ENCODE measurements at places on chromosomes 3 and 15. TPM values are rescaled to one million over a fixed set of nuclear protein-coding genes. Genes with fewer than 3 reads are reported as not detected.
A peak's percentile ranks its signal among the peaks of the same experiment; 100 is the strongest.

GRCh38 chr3:141411251-141411771 is 43.0 kb downstream of the ZBTB38 start:
- no peak for DNase-seq

- DNase-seq = no peak
Observed at GRCh38 chr3:122325769-122326168, 721 bp downstream of the CSTA start.

- no peak for DNase-seq
Observed at GRCh38 chr15:48981941-48982340, 18.2 kb upstream of the SHC4 start.

- DNase-seq = no peak
Observed at GRCh38 chr3:88041005-88041404, 17.8 kb downstream of the CGGBP1 start.

GRCh38 chr3:142282503-142282902 is 57.1 kb upstream of the GK5 start:
- no peak for DNase-seq

- DNase-seq = peak; percentile 74
Observed at GRCh38 chr15:68924866-68925560, 5.3 kb upstream of the SPESP1 start.

DNA sequence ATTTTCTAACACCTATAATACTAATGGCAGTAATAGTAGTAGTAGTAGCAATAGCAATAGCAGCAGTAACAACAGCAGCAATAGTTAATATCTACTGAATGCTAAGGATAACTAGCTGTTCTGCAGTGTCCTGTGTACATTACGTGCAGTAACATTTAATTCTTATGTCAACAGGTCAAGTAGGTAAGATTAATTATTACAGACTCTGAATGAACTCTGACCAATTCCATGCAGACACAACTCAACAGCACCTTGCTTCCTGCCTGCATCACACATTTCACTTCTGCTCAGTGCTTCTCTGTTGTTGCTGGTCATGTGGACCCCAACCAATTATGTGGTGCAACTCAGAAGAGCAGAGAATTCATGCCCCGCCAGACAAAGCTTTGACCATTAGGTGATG is 39.9 kb upstream of the ARHGEF26 start:
- DNase-seq = no peak

DNA sequence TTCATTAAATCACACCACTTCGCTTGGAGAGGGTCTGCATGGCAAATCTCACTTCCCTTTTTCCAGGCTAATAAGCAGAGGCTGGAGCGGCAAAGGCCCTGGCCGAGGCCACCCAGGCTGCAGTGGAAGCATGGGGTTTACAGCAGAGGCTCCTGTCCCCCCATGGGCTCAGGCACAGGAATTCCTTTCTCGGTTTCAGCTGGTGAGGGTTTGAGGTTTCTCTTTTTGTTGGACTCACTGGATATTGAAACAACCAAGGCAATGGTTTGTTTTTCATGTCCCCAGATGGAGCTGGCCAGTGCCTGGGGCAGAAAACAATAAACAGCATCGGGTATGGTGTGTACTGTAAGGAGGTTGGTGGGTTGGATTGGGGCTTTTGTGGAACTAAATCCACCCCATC is 175.6 kb upstream of the RASGRP1 start:
- DNase-seq = no peak

DNA sequence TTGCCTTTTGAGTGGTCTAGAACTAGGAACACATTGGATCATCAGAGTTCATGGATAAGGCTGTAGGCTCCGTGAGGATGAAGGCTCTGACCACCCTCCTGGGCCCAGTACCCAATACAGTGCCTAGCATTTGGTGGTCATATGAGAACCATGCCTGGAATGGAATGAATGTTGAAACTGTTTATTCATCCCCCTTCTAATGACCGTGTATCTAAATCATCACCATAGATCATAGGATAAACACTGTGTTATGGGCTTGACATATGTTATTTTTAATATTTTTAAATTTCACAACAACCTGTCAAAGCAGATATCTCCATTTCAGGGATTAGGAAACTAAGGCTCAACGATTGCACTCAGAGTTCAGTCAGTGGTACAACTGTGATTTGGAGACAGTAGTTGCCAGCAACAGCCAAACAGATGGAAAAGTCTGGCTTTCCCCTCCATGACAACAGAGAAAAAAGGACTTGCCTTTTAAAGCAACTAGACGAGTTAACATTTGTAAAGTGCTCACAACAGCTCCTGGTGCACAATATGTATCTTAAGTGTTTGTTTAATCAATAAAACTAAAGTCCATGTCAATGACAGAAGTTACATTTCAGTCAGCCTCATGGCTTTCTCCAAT is 89.6 kb downstream of the TMEM266 start:
- no peak for DNase-seq

GRCh38 chr15:82129761-82130160 is 83.9 kb upstream of the MEX3B start:
- DNase-seq = no peak

GRCh38 chr3:23964537-23965235 is 19.6 kb downstream of the NR1D2 start:
- no peak for DNase-seq

DNA sequence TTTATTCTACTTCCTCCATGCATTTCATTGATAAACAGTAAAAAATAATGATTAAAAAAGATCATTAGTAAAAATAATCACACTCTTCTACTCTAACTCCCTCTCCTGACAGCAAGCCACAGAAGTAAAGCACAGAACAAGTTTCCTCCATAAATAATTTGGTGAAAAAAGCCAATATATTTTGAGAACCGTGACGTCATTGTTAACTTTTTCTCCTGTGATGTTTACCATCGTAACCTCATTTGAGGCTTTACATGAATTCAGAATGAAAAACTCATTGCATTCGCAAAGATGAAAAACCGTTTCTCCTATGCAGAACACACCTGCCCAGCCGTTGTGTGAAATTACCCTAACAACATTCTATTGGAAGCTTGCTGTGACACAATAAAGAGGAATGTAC is 120.7 kb downstream of the NSUN3 start:
- no peak for DNase-seq

DNA sequence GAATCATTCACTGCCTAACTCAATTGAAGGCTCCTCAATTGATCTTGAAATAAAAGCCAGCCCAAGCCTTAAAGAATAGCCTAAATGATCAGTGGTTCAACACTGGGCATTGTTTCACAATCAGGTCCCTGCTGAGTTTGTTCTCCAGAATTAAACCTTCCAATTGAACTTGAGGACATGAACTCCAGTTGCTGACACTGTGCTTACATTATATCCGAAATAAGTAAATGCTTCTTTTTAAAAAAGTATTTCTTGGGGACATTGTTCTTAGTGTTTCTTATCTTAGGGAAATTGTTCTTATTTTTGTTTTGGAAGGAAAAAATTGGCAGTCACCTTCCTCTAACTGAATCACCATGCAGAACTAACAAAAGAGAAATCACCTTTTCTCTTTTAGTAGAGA is 450.2 kb downstream of the RBMS3 start:
- DNase-seq = no peak

DNA sequence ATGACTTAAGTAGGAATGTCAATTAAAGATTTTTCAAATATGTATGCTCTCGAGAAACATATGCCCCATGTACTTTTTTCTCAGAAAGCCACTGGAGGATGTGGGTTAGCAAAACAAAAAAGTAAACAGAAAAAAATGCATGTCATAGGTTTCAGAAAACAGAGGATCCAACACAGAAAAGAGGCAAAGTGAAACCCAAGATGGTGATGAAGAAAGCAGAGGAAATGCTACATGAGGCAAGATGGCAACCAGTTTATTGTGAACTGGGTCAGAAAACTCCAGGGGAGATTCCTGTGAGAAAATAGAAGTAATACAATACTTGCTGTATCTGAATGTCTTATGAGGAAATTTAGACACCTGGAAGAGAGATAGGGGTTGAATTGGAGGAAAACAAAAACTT is 30.8 kb upstream of the EOMES start:
- no peak for DNase-seq

DNA sequence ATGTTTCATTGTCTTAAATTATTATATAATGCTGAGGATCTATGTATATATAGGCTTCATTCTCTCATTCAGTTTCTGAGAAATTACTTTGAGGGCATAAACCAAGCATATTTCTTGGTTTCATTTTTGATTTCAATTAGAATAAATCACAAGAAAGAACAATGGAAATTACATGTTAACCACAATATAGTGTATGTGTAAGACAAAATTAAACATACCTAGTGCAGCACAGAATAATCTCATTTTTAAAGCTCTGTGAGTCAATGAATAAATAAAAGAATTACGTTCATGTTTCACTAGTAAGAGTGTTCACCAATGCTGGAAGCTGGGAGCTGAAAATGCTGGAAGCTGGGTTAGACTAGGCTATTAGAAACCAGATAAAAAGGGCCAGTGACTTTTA is 72.8 kb downstream of the UBE3A start:
- DNase-seq = no peak

- DNase-seq = no peak
Observed at GRCh38 chr3:65706776-65707568, 331.7 kb downstream of the MAGI1 start.

Gene GRIP2
- 3.2 TPM for total RNA-seq

Gene APBA2
- total RNA-seq = 79.9 TPM

Gene PPM1M
- 4.4 TPM for total RNA-seq

Gene TKT
- 564 TPM for total RNA-seq

Gene BCHE
- 52.9 TPM for total RNA-seq

Gene SLC6A1
- total RNA-seq = 0.45 TPM
